ENCODE measurements at places on chromosomes 1 and 21.

- DNase-seq, result no peak
Measured at GRCh38 chr1:210201681-210202080, 30.9 kb upstream of the SERTAD4 start.

DNA sequence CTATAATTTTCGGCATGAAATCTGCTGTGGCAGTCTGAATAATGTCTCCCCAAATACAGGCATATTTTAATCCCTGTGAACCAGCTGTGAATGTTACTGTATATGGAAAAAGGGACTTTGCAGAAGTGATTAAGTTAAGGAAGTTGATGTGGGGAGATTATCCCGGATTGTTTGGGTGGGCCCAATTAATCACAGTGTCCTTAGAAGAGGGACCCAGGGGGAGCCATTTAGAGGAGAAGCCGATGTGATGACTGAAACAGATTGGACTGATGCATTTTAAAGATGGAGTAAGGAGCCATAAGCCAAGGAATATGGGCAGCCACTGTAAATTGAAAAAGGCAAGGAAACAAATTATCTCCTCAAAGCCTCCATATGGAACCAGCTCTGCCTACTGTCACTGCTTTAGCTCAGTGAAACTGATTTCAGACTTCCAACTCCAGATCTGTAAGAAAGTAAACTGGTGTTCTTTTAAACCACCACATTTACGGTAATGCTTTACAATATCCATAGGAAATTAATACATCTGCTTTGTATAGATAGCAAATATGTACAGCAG, 61.1 kb upstream of the GPR88 start:
- DNase-seq, result no peak

DNA sequence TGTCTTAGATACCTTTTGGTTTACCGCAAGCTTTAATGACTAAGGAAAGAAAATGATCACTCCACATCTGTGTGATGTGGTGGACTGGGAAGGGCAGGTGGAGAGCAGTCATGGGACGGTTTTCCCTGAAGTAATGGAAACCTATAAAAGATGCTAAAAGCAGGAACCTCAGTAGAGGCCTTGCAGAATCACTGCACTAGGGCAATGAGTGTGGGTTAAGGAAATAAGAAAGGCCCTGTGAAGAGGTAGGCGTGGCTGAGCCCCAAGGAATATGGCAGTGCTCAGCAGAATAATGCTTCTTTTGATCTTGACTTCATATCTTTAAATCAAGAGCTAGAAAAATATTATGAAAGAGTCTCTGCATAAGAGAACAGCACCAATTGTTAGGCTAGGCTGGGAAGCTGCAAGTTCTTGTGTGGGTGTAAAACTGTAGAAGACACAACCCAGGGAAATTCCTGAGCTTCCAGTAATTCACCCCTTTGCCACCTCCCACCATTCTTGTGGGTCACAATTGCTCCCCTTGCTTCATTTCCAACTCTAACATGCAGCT, 49.9 kb downstream of the CLCA4 start:
- DNase-seq, result no peak

GRCh38 chr21:45469273-45470086, 64.5 kb downstream of the COL18A1 start:
- no peak for DNase-seq

- no peak for DNase-seq
Measured at GRCh38 chr1:79966438-79966837, 959.9 kb upstream of the ADGRL4 start.

- DNase-seq, result no peak
Measured at GRCh38 chr21:34911360-34911759, 137.7 kb downstream of the RUNX1 start.

- DNase-seq, result no peak
Measured at GRCh38 chr1:218299416-218299815, 14.3 kb downstream of the RRP15 start.

DNA sequence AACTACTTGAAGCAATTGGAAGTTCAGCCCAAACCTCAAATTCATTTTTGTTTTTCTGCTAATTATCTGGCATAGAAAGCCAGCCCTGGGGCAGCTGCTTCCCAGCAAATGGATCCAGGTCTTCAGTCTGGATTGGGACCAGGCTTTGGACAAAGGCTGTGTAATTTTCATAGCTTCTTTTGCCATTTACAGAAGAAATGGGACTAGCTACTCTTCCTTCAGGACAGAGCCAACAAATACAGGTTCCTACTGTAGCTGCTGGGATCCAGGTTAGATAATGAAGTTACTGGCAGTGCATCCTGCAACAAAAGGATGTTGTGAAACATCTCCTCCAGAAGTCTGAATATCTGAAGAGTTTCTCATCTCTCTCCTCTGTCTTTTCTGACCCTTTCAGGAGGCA, 171.5 kb upstream of the CAMK1G start:
- DNase-seq, result no peak

DNA sequence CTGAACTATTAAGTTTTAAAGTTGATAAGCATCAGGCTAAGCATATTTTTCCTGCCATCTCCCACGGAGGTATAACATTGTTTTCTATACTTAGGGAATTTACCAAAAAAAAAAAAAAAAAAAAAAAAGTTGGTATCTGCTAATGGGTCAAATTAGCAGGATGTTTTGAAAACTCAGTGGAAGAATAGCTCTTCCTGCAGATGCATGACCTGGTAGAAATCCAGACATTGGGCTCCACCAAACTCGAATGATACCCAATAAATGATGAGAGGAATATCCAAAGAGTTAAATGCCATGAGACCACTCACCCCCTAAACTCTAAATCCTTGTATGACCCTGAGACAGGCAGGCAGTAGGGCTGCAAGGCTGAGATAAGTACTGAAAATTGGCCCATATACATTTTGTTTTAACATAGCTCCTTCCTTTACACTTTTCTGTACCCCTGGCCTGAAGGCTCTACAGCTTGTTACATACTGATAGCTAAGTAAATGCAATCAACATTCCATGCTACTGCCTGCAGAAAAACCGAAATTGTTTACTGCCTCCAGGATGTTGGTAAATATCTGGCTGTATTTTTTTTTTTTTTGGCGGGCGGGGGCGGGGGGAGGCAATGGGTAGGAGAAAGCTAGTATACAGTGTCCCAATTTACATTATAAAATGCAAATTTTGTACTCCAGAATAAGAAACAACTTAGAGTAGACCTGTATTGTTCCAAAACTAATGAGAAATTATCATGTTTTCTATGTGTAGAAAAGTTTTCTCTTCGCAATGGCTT, 57.6 kb downstream of the NFIA start:
- DNase-seq, result no peak

- DNase-seq, result no peak
Measured at GRCh38 chr1:245453541-245453940, 298.8 kb downstream of the KIF26B start.

DNA sequence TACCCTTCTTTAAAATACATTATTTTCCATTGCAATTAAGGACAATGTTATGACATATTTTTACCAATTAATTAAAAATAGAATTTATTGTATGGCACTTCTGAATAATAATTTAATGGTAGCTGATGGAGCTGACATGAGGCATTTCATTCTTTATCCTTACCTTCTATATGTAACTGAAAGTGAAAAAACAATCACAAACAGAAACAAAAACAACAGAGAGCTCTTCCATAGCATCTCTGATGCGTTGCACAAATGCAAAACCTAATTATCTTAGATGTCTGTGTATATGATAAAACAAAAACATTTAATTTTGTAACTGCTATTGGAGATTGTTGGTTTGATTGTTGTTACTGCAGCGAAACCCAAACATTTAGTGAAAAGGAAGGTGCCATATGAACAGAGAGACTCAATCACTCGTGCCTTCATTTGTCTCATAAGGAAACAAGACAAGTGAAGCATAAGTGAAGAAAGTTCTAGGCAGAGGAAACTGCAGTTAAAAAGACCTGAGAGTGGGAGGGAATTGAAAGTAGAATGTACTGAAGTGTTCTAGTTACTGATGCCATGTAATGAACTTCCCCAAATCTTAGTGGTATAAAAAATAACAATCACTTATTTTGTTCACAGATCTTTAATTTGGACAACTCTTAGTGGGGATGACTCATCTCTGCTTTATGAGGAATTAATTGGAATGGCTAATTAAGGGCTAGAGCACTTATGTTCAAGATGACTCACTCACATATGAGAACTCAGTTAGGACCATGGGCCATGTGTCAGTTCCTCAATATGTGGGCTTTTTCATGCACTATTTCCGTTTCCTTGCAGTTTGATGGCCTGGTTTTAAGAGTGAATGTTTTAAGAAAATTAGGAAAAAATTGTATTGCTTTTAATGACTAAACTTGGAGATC, 245.0 kb upstream of the OLFM3 start:
- no peak for DNase-seq

DNA sequence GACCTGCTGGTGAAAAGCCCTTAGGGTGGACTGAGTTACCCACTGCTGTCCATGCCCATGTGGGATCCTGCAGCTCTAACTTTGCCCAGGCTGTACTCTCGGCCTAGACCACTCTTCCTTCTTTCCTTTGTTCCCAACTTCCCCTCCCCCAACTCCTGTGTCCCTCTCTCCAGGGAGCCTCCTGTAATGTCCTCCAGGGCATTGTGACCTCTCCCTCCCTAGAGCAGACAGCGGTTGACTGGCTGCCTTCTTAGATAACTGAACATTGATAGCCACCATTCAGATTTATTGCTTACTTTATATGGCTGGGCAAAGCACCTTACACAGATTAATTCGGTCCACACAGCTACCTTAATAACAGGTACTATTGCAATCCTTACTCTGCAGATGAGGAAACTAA, 5.0 kb downstream of the RUNX1 start:
- no peak for DNase-seq

DNA sequence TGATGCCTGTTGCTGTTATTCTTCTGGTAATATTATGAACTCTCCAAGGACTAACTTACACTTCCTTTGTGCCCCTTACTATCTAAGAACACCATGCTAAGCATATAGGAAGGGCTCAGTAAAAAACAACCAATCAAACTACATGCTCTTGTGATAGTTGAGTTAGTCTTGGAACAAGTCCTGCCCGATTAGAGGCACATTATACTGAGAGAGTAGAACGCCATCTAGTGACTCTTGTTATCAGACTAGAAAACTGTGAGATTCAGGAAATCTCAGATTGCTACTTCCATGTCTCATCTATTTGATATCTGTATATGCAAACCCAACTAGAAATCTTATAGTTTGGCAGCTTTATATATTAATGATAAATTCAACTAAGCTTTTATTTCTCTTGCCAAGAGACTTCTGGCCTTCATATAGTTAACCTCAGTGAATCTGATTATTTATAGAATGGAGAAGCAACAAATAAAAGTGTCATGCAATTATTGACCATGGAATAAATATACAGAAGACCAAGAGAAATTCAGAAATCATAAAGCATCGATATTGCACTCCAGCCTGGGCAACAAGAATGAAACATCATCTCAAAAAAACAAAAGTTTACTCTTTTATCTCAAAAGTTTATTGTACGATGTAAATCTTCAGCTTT, 7.8 kb upstream of the SRRM1 start:
- peak; percentile 55 for DNase-seq

DNA sequence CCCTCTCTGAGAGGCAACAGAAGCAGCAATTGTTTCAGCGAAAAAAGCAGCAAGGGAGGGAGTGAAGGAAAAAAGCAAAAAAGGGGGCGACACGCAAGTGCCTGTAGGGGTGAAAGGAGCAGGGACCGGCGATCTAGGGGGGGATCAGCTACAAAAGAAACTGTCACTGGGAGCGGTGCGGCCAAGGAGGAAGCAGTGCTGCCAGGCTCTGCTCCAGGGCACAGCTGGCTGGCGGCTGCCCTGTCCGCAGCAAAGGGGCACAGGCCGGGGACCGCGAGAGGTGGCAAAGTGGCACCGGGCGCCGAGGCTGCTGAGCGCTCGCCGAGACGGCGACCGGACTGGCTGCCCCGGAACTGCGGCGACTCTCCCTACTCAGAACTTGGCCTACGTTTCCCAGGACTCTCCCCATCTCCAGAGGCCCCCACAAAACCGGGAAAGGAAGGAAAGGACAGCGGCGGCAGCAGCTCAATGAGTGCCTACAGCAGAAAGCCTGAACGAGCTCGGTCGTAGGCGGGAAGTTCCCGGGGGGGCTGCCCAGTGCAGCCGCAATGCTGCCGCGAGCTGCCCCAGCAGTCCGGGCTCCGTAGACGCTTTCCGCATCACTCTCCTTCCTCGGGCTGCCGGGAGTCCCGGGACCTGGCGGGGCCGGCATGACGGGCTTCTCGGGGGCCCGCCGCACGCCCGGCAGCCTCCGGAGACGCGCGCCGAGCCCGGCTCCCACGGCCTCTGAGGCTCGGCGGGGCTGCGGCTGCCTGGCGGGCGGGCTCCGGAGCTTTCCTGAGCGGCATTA, 1.0 kb upstream of the CDKN2C start:
- DNase-seq, result peak; percentile 20

- peak; percentile 53 for DNase-seq
Measured at GRCh38 chr1:236416165-236416564, 22.1 kb downstream of the EDARADD start.

DNA sequence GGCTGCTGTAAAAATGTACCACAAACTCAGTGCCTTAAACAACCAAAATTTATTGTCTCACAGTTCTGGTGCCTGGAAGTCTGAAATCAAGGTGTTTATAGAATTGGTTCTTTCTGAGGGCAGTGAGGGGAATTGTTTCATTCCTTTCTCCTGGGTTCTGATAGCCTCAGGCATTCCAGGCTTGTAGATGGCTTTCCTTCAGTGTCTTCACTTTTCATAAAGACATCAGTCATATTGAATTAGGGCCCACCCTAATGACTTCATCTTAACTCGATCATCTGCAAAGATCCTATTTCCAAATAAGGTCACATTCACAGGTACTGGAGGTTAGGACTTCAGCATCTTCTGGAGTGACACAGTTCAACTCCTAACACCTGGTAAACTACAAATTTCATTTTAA, 15.0 kb downstream of the CDKN2C start:
- no peak for DNase-seq

DNA sequence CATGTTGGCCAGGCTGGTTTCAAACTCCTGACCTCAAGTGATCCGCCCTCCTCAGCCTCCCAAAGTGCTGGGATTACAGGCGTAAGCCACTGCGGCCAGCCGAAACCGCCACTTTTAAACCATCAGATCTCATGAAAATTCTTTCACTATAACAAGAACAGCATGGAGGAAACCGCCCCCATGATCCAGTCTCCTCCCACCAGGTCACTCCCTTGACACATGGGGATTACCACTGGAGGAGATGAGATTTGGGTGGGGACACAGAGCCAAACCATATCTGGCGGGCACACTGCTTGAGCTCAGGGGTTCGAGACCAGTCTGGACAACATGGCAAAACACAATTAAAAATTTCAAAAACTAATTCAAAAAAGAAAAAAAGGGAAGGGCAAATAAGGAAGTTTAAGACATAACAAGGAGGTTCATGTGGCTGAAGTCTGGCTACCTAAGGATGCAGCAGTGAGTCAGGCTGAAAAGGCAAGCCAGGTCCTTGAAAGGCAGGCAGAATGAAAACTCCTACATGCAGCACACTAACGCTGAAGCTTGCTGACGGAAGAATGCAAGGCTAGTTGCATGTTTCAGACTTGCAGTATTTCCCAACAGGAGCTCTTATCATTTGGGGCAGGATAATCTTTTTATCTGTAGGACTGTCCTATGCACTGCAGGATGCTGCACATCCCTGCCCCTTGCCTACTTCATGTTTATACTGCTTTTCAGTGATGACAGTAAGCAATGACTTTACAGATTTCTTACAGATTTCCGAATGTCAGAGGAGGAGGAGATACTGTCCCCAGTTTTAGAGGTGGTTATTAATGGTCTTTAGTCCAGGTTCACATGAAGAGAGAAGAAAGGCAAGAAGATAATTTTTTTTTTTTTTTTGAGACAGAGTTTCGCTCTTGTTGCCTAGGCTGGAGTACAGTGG, 49.3 kb downstream of the FBXO42 start:
- no peak for DNase-seq

- no peak for DNase-seq
Measured at GRCh38 chr1:212979340-212980122, 29.2 kb downstream of the VASH2 start.
